ENCODE measurements at places on chromosomes 13 and 19. TPM values are rescaled to one million over a fixed set of nuclear protein-coding genes. Genes with fewer than 3 reads are reported as not detected.

Gene SULT2B1
- total RNA-seq: 13.1 TPM

Gene UBA52
- 878 TPM for total RNA-seq

Gene ZNF546
- total RNA-seq: 7.0 TPM

Gene SOX1
- total RNA-seq: not detected

Gene CNFN
- total RNA-seq: 1.9 TPM

Gene SLC25A23
- 101 TPM for total RNA-seq

Gene DIRAS1
- 0.75 TPM for total RNA-seq

Gene CCDC61
- 24.1 TPM for total RNA-seq

Gene ATP12A
- total RNA-seq: not detected

Gene YJU2
- 19.5 TPM for total RNA-seq

Gene KIRREL2
- total RNA-seq: 0.12 TPM

Gene BRSK1
- 5.2 TPM for total RNA-seq

Gene CEACAM6
- total RNA-seq: 61.6 TPM

Gene SELENOV
- not detected for total RNA-seq

Gene FUT6
- total RNA-seq: 81.2 TPM

Gene SBK2
- total RNA-seq: not detected

Data from mucosa of gallbladder (tissue), 1 donor.